NCI-H1694 (cell line): ENCODE measurements at places on chromosomes 1 and 21.

DNA sequence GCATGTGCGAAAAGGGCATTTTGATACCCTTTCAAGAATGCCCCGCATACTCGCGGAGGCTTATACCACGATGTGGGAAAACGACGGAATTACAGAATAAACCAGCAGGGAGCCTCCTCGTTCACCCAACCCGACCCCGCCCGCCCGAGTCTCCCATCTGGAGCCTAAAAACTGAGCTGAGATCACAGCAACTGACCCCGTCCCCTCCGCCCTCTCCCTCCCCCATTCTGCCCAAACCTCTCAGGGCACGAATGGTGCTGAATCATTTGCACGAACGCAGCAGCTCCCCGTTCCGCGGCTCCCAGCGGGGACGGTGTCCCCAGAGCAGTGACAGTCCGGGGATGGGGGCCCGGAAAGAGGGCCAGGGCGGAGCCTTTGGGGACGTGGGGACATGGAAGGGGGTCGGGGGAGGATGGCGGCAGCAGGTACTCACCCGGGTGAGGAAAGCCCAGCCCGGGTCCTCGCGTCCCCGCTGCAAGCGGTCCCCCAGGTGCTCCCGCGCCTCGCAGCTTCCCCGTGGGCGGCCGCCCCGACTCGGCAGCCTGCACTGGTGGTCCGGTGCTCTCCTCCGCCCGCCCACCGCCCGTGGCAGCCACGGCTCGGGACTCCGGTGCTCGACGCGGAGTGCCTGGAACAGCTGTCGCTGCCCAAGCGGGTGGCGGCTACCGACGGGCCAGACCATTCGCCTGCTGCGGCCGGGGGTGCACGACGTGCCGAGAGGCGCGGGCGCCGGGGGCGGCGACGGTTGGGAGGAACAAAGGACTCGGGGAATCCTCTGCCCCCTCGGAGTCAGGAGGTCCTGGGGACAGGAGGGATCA is at the start of gene TTLL7:
TTLL7 (minus strand) TSS at position 635 of the 818 bp plus-strand sequence. CDS start 46,921 bp downstream, outside the sequence.
- DNase-seq, result peak; percentile 60

GRCh38 chr1:183699616-183700160 is 46.6 kb upstream of the APOBEC4 start:
- no peak for DNase-seq

DNA sequence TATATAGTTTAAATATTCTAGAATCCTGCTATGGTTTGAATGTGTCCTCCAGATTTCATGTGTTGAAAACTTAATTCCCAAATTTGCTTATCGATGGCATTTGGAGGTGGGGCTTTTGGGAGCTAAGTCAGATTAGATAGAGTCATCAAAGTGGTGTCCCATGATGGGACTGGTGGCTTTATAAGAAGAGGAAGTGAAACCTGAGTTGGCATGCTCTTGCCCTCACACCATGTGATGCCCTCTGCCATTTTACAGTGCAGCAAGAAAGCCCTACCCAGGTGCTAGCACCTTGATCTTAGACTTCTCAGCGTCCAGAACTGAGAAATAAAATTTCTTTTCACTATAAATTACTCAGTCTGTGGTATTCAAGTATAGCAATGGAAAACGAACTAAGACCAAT is 111.3 kb downstream of the TGFB2 start:
- no peak for DNase-seq

- DNase-seq, result peak; percentile 8
Measured at GRCh38 chr21:21921410-21922232, 923.4 kb downstream of the NCAM2 start.

- DNase-seq, result no peak
Measured at GRCh38 chr1:89179343-89179742, 3.5 kb upstream of the GBP7 start.

DNA sequence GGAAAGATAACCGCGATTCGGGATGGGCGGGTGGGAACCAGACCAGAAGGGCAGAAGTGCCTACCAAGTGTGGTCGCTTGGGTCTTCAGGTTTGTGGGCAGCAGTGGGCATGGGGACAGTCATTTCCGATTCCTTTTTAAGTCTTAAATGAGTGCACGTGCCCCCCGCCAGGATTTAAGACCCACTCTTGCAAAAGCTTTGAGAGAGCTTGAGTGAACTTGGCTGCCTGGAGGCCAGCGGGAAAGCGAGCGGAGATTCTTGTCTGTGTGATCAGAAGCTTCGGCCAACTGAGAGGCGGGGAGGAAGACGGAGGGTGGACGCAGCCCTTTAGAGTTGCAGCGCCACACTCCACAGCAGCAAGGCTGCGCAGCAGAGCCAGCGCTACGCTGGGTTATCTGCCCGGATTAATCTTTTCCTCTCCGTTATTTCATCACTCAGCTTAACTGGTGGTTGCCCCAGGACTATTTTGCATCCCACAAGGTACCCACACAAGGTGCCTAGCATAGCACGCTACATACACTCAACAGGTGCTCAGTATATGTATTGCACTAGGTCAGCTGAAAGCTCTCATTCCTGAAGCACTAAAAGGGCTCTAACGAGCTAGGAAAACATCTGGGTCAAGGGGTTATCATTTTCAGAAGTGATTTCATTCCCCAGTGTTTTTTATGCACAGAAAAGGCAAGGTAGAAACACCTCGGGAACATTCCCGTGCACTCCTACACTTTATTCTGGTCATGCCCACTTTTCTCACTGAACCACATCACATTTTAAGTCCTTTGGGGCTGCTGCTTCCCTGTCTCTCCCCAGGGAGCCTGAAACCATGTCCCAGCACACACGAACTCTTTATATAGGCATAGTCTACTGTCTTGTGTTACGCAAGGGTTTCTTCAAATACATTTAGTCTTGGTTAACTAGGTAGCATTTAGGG is 1.5 kb upstream of the BATF3 start:
- DNase-seq, result no peak

DNA sequence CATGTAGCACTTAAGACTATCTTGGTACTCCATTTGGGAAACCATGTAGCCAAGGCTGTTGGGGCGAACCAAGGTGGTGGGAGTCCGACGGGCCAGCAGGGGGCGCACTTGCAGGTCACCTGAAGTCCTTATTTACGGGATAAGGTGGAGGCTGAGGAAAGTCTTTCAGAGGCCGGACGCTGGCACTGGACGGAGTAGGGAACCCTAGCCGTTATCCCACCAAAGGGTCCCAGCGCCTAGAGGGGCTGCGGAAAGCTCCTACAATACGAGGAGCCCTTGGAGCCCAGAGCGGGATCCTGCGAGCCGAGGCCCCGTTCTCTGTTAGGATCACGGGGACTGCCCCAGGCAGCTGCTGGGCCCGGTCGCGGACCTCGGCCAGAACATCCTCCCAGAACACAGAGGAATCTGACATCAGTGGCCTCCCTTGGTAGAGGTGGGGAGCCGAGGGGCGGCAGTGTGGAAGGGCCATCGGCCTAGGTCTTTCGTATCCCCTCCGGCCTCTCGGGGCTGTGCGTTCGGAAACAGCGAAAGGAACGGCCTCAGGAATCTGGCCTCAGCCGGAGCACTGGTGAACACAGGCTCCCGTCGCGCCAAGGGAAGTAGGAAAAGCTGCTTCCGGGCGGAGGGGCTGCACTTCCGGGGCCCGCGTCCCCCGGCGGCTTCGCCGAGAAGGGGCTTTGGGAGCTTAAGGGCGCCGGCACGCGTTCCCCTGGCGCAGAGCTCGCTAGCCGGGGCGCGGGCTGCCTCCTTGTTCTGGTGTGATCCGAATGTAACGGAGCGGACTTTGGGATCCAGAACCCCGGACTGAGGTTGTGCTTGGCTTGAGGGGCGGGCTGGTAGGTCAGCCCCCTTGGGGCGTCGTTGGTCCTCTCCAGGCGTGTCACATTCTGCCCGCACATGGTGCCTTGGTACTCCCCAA is 29.9 kb upstream of the RPTN start:
- DNase-seq, result no peak

DNA sequence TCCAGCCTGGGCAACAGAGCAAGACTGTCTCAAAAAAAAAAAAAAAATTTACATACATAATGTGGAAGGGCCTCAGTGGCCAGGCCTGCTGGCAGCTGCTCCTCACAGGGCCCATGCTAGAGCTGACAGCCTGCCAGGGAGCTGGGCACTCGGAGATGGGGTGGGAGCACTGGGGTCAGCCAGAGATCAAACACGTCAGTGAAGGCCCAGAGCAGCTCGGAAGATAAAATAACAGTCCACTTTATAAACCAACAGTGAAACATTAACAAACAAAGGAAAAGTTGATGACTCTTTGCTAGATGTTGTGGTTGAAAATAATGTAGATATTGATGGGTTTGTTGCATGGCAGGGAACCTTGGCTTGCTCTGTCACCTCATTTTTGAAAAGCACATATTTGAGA is 42.7 kb downstream of the ATP5PF start:
- DNase-seq, result no peak

GRCh38 chr1:70961374-70961975 is 86.1 kb downstream of the PTGER3 start:
- DNase-seq, result no peak

DNA sequence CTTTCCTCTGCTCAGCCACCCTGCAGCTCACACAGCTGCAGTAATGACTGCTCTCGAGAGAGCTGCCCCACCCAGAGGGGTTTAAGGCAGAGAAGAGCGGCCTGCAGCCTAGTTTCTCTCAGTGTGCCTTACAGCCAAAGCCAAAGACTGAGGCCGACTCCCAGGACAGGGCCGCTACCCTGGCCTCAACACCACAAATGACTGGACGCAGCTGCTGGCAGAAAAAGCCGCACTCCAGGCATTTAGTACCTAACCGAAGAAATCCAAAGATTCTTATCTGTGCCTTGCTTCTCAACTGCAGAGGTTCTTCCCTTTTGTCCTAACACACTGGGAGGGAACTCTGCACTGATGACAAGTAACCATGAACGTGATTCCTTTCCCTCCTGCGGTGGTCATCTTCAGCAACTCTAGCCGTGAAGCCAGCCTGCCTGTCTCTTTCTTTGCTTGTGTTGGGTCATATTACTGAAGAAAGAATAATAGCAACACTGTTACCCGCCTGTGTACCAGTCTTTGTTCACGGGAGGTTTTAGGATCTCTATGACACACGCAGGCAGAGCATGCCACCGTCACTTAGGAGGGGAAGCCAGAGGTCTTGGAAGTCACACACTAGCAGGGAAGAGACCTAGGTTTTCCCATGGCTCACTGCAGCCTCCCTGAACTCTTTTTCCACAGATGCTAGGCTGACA is 202.7 kb downstream of the RHOU start:
- no peak for DNase-seq
